ENCODE measurements at places on chromosomes 16 and 17.

DNA sequence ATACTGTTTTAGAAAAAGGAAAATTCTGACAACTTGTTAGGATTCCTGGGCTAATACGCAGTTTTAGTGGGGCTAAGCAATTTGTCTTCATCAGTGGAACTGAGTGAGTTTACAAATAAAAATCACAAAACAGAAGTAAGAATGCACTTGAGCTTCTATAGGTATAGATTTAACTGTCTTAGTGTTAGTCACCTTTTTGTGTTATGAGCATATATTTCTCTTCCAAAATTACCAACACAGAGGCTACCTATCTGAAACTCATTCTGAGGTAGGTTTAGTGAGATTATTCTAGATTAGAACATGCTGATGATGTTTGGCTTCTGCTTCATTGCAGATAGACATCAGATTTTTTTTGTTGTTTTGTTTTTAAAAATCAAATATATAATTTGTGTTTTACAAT, 23.2 kb downstream of the METTL9 start:
- DNase-seq = no peak

DNA sequence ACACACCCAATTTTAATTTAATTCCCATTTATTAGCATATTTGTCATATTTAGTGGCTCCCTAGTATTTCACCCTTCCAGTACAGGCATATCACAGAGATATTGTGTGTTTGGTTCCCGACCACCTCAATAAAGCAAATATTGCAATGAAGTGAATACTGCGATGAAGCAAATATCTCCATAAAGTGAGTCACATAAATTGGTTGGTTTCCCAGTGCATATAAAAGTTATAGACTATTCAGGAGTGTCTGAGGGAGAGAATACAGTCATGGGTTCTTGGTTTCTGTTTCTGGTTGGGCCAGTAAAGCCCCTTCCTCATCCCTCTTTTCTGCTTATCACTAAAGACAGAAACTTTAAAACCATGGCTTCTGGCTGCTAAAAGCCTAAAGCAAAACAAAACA, 295.4 kb upstream of the AXIN2 start:
- DNase-seq = no peak

DNA sequence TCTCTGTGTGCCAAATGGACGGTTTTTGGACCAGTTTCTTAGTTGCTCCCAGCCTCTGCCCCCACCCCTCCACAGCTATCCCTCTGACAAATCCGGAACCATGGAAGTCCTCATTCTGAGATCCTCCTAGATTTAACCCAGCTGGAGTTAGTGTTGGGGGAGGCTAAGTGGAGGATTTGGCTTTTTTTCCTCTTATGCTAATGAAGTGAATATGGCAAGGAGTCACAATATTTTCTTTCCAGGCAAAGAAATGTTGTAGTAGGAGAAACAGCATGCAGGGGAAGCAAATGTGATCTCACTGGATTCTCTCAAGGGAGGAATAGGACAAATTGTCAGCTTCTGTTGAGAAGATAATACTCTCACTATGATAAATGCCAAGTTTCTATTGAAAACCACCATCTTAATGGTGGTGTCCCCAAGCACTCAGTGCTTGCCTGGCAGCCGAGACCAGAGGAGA, 159.5 kb downstream of the MSI2 start:
- no peak for DNase-seq

GRCh38 chr17:80498242-80498919, 22.0 kb upstream of the NPTX1 start:
- DNase-seq = no peak

DNA sequence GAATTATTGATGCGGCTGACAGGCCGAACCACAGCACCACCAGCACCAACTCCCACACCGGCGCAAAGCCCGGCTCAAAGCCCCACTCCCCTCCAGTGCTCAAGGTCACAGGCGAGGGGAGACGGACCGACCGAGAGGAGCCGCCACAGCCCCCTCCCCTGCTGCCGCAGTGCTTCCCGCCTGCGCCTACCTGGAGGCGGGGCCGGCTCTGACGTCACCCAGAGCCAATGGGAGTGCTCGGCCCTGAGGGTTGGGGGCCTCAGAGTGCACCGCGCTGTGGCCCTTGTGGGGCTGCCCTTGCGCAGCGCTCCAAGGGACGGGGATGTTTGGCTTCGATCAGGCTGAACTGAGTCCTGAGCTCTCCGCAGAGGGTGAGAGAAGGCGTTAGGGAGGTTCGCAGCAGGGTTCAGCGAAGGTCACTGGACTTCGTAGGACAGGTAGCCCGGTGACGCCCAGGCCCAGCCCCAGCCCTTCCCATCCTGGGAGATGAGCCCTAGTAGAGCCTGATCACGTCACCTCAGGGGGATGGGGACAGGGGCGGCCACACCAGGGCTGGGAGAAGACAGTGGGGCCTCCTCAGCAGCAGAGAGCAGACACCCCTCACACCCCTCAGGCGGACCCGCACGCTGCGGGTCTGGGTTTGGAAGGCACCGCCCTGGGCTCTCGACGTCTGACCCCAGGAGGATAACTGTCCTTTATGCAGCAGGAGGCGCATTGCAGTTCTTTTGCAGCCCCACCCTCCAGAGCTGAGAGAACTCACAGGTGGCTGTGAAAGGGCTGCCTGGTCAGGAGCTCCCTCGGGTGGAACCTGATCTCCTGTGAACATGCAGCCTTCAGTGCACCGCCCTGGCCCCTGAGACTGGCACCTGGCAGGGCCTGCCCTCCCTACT, 1.5 kb downstream of the NDRG4 start:
- no peak for DNase-seq

- DNase-seq = no peak
Observed at GRCh38 chr17:34800661-34801060, 160.6 kb downstream of the CCT6B start.

DNA sequence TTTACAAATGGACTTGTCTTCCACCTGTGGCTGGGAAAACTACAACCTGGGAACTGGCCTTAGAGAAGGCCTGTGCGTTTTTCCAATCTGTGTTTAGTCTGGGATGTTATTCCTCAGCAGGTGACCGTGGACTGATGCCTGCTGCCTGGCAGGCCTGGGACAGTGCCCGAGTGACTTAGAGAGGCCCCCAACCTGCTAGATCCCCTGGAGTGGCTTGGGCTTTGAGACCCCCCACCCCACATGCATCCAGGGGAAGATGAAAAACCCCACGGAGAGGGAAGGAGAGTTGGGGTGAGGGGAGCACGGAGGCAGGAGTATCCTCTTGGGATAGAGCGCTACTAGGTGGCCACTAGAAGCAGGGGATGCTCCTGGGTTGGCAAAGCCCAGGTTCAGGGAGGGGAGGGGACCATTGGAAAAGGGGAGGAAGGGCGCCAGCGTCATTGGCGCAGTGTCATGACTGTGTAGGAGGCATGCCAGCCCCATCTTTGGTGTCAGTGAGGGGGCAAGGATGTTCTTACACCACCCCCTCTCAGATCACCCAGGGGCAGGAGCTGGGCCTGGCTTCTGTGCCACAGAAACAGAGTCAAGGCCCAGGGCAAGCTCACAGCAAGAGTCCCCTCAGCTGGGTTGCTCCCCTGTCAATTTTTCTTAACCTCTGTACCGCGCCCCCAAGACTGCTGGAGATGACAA, 54.1 kb downstream of the MEAK7 start:
- no peak for DNase-seq

DNA sequence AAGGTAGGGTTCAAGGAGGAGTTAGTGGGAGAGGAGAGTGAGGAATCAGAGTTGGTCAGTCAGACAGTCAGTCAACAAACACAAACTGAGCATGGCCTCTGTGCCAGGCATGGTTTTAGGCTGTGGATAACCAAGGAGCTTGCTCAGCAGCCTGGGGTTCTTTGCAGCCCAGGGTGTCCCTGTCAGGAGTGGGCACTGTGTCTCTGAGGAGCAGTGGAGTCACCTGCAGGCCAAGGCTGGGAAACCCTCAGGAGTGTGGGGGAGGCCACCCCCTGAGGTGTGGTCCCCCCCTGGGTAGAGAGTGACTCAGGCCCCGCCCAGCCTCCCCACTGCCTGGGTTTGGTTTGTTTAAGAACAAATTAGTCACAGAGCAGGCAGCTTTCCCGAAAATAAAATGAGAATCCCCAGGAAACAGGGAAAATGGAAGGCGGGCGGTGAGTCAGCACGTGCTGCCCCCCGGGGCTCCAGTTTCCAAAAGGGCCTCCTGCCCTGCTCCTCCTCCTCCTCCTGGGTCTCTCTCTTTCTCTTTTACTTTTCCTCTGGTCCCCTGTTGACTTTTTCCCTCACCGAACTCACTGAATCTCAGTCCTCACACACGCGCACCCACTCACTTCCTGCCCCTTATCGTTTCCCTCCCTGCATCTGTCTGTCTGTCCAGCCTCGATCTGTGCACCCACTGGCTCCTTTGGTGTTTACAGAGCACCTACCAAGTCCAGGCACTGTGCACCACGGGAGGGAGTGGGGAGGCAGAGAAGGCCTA, 44.3 kb downstream of the SOCS3 start:
- no peak for DNase-seq

- DNase-seq = no peak
Observed at GRCh38 chr16:74605746-74606520, 981 bp downstream of the GLG1 start.

Data from NCI-H1417 treated with DMSO at 0.1 percent for 48 hours (cell line).